Jurkat, Clone E6-1 (cell line): ENCODE measurements at places on chromosomes 16 and 17.
A peak's percentile ranks its signal among the peaks of the same experiment; 100 is the strongest.

DNA sequence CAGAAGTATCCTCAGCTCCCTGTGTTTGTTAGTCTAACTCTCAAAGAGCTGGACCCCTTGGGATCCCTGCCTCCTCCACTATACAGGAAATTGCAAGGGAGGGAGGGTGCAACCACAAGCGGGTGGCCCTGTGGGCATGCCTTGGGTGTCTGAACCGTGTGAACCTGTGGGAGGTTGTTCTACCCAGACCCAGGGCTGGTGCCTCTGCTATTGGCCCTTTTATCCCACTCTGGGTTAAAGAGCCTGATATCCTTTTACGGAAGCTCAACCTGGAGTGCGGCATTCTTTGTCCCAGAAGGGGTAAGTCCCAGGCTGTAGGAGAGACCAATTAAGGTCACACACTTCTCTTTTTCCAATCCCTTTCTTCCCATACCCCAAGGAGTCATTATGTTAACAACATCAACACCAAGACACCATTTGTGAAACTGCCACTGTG is 53.4 kb downstream of the ARSG start:
- DNase-seq, result peak; percentile 85

GRCh38 chr16:54048586-54049495 is 237.7 kb downstream of the IRX3 start:
- peak; percentile 46 for DNase-seq

DNA sequence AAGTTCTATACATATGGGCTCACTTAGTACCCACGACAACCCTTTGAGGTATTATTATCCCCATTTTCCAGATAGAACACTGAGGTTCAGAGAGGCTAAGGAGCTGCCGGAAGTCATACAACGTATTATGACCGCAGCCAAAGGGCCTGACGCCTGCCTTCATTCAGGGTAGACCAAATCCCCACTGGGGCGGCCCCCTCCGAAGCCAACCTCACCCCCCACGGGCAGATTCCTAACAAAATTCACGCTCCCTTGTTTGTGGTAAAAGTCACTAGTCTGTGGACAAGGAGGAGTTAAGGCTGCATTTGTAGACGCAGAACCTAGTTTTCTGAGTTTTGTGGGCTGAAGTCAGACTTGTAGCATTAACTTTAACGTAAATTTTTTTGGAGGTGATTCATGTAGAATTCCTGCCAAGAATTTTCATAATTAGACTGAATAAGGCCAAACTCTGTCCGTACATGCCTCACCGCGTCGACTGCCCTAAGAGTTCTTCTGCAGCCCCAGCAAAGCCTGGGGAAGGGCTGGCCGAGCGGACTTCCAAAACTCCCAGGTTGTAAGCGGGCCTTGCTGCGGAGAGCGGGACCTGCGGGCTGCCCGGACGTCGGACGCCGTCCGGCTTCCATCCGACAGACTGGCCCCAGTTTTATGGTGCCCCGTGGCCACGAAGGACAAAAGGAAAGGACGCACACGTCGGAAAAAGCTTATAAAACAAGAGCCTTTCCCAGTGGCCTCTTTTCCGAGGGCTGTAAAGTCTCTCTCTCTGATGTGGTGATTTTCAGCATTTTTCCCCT is 75.7 kb downstream of the NXN start:
- no peak for DNase-seq

GRCh38 chr16:81265658-81266451 is 27.4 kb downstream of the BCO1 start:
- DNase-seq, result no peak

DNA sequence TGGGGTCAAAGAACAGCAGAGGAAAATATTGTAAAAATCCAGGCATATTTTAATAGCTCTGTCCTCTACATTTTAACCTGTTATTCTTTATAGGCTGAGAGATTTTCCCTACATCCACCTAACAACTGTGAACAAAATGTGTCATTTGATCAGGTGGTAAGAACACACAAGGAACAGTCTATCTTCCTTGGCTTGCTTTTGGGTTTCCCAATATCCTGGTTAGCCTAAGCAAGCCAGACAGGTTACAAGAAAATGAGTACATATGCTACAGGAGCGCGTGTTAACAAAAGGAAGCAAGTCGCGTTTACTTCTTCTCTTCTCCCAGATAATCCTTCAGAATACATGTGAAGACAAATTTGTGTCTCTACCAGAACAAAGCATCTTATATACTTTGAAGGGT is 31.0 kb upstream of the PITPNM3 start:
- no peak for DNase-seq

DNA sequence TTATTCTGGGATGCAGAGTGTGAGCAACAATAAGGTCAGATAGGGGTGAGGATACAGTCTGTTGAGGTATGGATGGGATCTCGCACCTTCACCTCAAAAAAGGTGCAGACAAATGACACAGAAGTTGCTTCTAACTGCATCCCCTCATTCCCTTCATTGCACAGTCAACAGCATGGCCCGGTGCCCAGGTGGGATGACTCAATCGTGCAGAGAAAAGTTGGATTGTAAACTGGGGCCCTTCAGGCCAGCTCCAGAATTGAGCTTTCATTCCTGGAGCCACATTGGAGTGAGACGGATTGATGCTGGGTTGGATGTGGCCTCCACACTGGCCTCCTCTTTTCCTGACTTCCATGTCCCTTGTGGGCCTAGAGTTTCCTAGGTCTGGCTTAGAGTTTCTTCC is 977.4 kb downstream of the KCNJ18 start:
- no peak for DNase-seq

DNA sequence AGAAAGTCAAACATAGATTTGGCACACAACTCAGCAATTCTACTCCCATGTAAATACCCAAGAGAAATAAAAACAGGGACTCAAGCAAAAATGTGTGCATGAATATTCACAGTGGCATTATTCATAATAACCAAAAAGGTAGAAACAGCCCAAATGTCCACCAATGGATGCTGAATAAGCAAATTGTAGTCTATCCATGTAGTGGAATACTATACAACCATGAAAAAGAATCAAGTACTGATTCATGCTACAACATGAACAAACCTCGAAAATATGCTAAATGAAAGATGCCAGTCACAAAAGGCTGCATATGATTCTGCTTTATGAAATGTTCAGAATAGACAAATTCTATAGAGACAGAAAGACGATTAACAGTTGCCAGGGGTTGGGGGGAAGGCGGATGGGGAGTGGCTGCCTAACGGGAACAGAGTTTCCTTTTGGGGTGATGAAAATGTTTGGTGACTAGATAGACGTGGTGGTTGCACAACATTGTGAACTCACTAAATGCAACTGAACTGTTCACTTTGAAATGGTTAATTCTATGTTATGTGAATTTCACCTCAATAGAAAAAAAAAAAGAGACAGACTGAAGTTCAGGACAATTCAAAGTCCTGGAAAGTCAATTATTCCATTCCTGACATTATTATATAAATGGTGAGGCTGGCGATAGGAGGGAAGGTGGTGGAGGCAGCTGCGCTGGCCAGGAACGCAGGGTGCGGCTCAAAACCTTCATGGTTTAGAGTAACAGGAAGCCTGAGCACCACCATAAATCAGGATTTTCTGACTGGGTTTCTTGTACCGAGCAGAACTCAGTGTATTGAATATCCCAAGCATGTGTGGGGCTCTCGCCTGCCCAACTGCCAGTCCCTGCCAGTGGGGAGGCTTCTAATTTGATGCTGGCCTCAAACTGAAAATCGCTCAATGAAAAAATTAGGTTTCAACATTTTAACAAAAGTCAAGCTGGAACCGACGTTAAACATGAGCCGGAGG is 300.9 kb downstream of the C16orf95 start:
- no peak for DNase-seq

- DNase-seq, result no peak
Measured at GRCh38 chr16:46961373-46962353, 11.8 kb downstream of the DNAJA2 start.

DNA sequence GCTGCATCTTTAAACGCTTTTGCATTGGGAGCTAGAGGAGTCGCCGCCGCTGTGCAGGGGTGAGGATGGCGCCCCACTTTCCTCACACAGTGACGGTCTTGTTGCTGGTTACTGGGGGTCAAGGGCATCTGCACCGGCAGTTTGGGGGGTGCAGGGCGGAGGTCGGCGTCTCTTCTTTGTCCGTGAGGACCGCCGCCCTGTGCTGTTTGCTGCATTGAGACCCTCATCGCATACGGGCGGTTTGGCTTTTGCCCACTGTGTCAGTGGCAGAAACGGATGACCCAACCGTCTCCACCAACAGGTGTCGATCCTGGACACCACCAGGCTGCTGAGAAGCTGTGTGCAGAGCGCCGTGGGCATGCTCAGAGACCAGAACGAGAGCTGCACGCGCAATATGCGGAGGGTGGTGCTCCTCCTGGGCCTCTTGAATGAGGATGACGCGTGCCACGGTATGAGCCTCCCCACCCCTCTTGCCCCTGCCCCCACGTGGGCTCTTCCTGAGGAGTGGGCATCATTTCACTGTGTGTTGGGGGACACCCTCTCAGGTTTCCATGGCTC is 61.2 kb upstream of the ENDOV start:
- no peak for DNase-seq

DNA sequence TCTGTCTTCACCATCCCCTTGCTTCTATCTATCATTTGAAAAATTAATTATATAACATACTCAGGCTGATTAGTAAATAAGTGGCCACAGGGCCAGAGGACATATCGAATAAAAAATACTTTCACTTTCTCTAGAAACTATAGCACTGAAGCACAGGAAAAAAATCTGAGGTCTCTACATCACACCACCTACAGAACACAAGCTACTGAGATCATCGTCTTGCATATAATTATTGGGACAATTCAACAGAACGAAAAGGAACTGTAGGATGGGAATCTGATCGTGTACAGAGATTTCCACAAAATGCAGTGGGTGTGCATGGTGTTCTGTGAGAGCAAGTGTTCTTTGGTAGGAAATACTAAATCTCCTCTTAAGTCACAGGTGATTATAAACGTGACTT is 289.6 kb upstream of the ERCC4 start:
- no peak for DNase-seq

DNA sequence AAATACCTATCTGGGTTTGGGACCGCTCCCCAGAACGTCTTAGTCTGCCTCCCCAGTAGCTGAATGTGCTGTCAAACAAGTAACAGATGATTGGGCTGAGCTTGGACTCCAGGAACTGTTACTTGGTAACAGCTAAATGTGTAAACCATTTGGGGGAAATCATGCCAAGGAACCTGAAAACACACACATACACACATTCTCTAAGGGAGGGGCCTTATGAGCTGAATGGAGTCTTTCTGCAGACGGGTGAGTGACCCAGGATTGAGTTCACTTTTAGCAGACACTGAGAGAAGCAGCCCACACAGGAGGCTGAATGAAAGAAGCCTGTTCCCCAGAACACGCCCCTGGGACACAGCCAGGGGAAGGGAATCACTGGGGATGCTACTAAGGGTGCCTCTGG is 1.6 kb downstream of the ACLY start:
- DNase-seq, result no peak

DNA sequence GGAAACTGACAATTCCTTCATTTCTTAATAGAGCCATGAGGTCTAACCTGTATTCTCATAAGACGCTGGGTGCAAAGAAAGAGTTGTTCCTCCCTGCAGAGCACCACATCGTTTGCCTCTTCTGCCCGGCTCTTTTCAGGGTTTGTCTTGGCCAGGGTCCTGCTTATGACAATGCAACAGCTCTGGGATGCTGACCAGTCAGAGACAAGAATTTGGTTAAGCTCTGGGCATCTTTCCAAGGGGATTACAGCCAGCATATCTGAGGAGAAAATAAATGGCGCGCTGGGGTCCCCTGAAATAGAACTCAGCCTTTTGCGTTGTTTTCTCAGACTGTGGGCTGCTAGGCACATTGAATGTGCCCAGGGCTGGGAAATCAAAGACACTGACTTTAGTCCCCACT is 128.6 kb downstream of the SHISA6 start:
- DNase-seq, result no peak

- no peak for DNase-seq
Measured at GRCh38 chr17:19610879-19611278, 37.7 kb upstream of the ALDH3A2 start.

- DNase-seq, result no peak
Measured at GRCh38 chr17:2450016-2450650, 49.3 kb upstream of the MNT start.

GRCh38 chr16:72657791-72658190 is 390.1 kb downstream of the ZFHX3 start:
- peak; percentile 78 for DNase-seq

DNA sequence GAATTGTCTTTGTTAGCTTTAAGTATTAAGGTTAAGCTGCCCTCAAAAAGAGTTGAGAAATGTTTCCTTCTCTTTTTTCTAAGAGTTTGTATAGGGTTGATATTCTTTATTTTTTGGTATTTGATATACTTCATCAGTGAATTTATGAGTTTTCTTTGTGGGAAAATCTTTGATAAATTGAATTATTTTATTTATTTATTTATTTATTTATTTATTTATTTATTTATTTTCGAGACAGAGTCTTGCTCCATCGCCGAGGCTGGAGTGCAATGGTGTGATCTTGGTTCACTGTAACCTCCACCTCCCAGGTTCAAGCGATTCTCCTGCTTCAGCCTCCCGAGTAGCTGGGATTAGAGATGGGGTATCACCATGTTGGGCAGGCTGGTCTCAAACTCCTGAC is 19.9 kb downstream of the TEFM start:
- DNase-seq, result no peak

DNA sequence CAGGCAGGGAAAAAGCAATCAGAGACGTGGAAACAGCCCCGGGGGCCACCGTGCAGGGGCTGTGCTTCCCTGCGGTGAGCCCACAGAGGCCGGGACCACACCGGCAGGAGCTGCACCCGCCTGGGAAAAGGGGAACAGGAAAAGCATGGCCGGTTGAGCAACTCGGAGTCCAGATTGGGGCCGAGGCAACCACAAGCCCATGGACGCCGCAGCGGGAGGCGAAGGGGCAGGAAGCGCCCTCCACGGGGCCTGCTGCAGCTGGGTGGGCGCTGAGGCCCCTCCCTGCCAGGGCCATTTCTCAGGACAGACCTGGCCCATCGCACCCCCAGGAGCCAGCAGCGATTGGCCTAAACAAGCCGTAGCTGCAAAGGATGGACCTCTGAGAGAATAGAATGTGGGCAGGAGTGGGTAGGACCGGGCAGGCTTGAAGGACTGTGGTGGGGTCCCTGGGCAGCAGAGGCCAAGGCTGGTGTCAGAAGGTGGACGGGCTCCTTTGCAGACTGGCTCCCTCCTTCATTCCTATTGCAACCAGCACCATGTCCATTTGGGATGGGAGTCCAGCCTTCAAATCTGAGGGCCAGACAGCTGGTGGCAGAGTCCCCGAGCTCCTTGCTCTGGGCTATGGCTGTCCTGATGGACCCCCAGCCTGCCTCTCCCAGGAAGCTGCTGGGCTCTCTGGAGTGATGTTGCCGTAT is 30.4 kb downstream of the COX4I1 start:
- DNase-seq, result no peak

DNA sequence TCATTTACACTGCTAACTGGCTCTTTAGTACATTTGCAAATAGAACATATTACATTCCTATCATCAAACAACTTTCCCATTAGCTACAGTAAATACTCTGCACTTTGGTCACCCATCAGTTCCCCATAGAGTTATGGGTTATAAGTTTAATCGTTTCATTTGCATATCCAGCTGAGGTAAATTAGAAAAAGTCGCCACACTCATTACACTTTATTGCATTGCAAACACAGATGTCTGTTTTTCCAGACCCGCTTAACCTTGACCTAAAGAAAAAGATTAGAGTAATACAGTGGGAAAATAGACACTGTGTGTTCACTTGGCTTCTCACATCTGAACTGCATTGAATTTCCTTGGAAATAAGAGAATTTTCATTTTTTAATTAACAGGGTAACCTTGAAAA is 213.1 kb upstream of the PSMD7 start:
- DNase-seq, result no peak
